KBM-7 (cell line): ENCODE measurements at places on chromosomes 16 and 17.

DNA sequence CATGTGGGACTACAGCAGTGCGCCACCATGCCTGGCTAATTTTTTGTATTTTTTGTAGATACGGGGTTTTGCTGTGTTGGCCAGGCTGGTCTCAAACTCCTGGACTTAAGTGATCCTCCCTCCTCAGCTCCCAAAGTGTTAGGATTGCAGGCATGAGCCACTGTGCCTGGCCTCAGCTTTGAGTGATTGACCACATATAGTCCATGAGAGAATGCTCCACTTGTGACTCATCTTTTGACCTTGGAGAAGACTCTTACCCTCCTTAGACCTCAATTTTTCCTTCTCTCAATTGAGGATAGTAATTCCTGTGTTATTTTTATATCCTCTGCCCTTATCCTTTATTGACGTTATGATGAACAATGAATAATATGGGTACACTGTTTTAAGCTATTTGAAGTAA lies 30.9 kb upstream of the DUSP14 start:
- no peak for DNase-seq

GRCh38 chr17:54947396-54947795 lies 21.1 kb downstream of the COX11 start:
- DNase-seq, result peak; percentile 26

DNA sequence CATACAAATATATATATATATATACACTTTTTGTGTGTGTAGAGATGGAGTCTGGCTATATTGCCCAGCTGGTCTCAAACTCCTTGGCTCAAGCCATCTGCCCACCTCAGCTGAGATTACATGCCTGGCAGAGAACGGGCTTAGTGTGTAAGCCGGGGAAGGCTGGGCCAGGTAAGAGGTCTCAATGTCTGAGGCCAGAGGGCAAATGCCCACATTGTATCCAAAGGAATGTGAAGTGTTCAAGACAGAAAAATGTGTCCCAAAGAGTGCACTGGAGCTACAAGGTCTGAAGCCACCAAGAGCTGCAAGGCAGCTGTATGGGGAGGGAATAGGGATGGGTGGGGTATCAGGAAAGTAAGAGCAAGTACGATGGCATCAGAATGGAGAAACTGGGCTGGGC lies 8.8 kb downstream of the CD2BP2 start:
- DNase-seq, result no peak

- no peak for DNase-seq
These were observed 194.5 kb downstream of the FOXL1 start for GRCh38 chr16:86772671-86773353.

DNA sequence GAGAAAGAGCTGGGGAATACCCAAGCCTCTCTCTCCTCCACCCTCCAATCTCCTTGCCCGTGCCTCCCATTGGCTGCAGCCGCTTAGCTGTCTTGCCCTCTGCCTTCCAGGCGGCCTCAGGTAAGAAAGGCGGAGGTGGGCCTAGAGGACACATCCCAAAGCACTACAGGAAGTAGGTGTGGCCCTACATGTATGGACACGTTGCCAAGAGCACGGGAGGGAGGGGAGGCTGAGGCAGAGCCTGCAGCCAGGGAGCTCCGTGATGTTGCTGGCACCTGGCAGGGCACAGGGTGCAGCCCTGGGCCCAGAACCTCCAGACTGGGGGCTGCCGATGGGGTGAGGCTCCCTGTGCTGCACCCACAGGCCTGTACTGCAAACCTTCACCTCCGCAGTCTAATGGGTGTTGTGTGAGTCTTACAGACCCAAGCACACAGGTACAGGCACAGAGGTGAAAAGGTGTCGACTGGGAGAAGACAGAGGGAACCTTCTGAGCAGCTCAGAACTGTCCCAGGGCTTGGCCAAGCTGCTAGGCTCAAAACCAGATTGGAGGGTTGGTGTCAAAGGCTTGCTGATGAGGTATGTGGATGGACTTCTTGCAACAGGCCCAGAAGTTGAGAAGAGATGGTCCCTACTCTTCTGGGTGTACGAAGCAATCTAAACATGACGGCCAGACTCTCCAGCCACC lies 23.5 kb upstream of the FOXK2 start:
- DNase-seq, result no peak

DNA sequence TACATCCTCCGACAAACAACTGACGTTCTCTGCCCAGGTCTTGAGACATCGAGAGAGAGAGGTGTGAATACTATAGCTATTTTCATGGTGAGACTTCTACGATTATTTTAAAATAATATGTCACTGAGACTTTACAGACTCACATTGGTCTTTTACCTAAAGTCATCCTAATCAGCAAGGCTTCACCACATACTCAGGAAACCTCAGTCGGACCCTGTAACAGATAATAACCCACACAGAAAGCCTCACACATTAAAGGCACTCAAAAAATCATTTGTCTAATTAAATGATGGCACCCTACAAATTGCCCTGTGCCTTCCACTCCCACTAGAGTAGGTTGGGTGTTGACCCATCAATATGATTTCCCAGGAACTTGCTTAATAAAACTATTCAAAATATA lies 19.8 kb upstream of the SLC39A11 start:
- no peak for DNase-seq

GRCh38 chr16:86984991-86985647 lies 332.1 kb downstream of the C16orf95 start:
- DNase-seq, result no peak

- DNase-seq, result no peak
These were observed 59.2 kb downstream of the ANKRD11 start for GRCh38 chr16:89431158-89431584.

DNA sequence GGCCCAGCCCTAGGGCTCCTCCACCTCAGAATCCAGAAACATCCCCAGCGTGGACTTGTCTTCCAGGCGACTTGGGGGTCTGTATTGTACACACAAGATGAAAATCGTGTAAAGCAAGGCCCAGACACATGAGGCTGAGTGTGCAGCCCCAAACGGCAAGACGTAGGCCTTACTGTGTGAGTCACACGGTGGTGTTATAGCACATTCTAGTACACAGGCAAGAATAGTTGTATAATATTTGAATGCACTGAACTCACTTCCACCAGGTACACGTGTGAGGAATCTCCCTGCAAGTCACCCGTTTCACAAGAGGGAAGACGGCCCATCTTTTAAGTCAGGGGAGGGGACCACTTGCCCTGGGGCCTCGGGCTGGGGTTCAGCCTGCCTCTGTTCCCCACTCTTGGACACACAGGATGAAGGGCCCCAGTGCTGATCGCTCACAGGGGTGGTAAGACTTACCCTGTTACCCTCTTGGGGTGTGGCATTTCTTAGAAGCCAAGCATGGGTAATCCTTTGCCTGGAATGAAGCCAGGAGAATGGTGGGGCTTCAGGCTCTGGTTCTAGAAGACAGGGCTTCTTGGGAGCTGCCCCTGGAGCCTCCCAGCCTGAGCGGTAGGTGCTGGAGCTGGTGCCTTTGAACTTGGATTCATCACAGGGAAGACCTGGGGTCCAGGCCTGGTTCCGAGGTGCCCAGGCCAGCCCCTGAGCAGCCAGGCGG lies 71.3 kb downstream of the SREBF1 start:
- no peak for DNase-seq

DNA sequence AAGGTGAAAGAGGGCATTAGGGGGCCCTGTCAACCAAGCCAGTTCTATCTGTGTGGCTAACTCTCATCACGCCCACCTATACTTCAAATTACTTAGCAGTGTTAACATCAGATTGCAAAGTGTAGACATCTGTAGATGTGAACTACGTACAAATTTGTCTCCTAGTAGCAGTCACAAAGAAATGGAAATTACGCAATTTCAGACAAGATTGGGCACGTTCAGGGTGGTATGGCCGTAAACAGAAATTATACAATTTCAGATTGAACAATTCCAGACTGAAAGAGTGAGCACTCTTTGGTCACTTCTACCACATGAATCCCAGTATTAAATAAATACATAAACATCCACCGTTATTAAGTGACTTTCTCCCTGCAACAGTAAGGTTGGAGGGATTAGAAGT lies 592.7 kb upstream of the PSMD7 start:
- DNase-seq, result no peak

GRCh38 chr17:79273660-79274059 lies 199.0 kb downstream of the ENGASE start:
- DNase-seq, result no peak

- no peak for DNase-seq
These were observed 85.3 kb upstream of the LGALS9 start for GRCh38 chr17:27545562-27546229.

- no peak for DNase-seq
These were observed 585 bp downstream of the AP1G1 start for GRCh38 chr16:71807905-71808592.

GRCh38 chr16:29898135-29898803 lies 1.1 kb downstream of the SEZ6L2 start:
- DNase-seq, result no peak

- no peak for DNase-seq
These were observed at the start of gene ABR for GRCh38 chr17:1179818-1180742. ABR (minus strand) TSS chr17:1179981; CDS start chr17:1179727, 254 bp downstream.

DNA sequence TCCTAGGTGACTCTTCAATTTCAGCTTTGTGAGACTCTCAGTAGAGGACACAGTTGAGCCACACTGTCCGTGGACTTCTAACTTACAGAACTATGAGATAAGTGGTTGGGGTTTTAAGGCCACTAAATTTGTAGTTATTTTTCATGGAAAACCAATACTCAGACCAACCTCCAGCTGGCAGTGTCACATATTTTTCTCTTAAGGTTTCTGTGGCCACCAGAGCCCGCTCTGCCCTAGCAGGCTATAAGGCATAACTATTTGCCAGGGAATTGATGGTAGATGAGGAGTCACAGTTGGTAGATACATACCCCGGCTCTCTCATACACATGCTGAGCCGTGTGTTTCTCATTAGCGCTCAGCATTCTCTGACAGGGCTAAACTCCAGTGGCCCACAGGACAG lies 336.8 kb upstream of the MON1B start:
- DNase-seq, result peak; percentile 0

DNA sequence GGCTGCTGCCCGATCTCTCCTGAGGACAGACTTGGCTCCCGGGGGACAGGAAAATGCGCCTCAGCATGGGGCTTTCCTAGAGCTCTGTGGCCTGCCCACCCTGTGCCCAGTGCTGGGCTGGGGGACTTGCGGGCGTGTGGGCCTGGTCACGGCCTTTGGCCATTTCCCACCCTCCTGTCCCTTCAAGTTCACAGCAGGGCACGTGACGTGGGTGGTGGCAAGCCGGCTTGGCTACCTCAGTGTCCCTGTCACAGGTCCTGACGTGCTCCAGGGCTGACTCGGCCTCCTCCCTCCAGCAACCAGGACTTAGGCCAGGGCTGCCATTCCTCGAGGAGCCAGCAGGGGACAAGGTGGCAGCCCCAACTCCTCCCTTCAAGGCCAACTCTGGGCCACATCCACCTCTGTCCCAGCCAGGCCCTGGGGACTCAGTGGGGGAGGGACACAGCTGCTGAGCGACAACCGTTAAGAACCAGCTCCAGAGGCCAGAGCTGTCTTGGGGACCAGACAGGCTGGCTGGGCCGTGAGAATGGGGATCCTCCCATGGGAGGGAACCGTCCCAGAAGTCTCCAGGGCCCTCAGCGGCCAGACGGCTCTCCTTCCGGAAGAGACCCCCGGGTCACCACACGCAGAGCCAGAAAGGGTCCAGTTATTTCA lies 981 bp upstream of the UNC13D start:
- peak; percentile 95 for DNase-seq

GRCh38 chr16:1696863-1697262 lies 9.1 kb upstream of the MAPK8IP3 start:
- DNase-seq, result no peak

DNA sequence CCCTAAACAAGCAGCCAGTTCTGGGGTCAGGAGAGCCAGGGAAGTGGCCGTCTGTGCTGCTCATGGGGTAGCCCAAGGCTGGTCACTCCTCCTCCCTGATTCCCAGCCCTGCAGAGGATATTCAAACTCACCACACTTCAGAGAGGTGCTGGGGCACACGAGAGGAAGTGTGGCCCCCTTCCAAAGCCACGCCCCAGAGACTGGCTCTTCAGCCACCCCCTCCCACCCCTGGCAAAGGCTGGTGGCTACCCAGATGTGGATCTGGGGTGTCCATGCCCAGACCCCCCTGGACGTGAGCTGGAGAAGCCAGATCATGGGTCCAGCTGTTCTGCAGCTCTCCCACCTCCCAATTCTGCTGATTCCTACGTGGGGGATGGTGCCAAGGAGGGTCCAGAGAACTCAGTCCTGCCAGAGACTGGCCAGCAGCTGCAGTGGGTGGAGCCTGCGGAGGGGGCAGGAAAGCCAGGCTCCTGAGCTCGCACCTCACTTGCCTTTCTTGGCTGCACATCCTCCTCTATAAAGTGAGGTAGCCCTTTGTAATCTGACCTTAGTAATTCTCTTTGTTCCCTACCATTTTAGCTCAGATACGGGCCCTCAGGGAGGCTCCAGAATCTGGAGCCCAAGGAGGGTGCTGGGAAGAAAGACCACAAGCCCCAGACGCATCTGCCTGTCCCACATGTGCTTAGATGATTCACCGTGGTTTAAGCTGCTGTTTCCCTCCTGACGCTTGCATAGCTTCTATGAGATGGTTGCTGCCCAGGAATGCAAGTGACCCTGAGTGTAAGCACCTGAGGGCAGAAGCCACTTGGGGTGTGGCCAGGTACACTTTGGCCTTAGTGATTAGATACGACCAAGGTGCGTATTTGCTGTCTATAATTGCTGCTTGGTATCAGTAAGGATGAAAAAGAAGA lies 15.3 kb downstream of the SDK2 start:
- DNase-seq, result no peak

GRCh38 chr16:84599521-84600202 lies 18.2 kb downstream of the COTL1 start:
- peak; percentile 87 for DNase-seq

- no peak for DNase-seq
These were observed 25.9 kb upstream of the NKD1 start for GRCh38 chr16:50522324-50522723.

DNA sequence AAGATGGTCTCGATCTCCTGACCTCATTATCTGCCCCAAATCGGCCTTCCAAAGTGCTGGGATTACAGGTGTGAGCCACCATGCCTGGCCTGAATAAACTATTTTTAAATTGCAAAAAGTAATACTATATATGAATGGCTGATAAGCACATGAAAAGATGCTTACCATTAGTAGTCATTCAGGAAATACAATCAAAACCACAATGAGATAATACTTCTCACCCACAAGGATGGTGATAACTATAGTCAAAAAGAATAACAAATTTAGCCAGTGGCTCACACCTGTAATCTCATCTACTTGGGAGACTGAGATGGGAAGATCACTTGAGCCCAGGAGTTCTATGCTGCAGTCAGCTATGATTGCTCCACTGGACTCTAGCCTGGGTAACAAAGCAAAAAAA lies 2.4 kb upstream of the TACO1 start:
- DNase-seq, result no peak

DNA sequence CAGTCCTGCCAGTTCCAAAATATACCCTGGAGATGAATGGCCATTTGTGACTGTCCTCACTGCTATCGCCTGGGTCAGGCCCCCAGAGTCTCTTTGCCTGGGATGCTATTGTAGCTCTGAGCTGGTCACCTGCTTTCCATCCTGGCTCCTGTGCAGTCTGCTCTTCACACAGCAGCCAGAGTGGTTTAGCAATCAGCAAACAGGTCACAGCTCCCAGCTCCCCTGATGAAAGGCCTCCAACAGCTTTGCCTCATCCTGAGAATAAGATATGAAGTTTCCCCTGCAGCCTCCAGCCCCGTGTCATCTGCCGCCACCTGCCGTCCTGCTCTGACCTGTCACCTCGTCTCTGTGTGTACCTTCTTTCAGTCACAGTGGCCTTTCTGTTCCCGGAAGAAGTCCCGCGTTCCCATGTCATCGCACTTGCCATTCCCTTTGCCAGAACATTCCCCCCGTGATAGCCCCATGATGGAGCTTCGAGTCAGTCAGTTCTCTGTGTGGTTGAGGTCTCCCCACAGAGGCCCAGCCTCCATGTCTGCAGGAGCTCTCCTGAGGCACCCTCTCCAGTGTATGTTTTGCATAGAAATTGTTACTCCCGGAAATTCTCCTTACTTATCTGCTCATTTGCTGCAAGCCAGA lies 281.5 kb downstream of the SNX29 start:
- DNase-seq, result no peak
